Small intestine (tissue), 16 donors: ENCODE measurements at places on chromosomes 13 and 19. TPM values are rescaled to one million over a fixed set of nuclear protein-coding genes. Genes with fewer than 3 reads are reported as not detected.

- H3K27me3 ChIP-seq, result no peaks in the 10 kb centered on the region
- no peaks in the 10 kb centered on the region for H3K36me3 ChIP-seq
- H3K27ac ChIP-seq, result no peak overlapping the region
These were observed 2.2 kb upstream of the EPS15L1 start for GRCh38 chr19:16473875-16474392.

- H3K36me3 ChIP-seq, result no peaks in the 10 kb centered on the region
- no peaks in the 10 kb centered on the region for H3K4me1 ChIP-seq
- H3K27me3 ChIP-seq, result no peaks in the 10 kb centered on the region
- DNase-seq, result peak; percentile 25
These were observed 172.6 kb upstream of the ATXN8OS start for GRCh38 chr13:69935043-69935442.

- H3K36me3 ChIP-seq, result no peaks in the 10 kb centered on the region
- DNase-seq, result no peak
- H3K27me3 ChIP-seq, result no peaks in the 10 kb centered on the region
- H3K4me3 ChIP-seq, result no peak overlapping the region
- no peak overlapping the region for H3K27ac ChIP-seq
- no peaks in the 10 kb centered on the region for H3K4me1 ChIP-seq
These were observed 72.8 kb upstream of the PCDH8 start for GRCh38 chr13:52921194-52921593.

- no peak overlapping the region for H3K4me3 ChIP-seq
- no peak overlapping the region for H3K27ac ChIP-seq
- no peaks in the 10 kb centered on the region for H3K27me3 ChIP-seq
- no peaks in the 10 kb centered on the region for H3K36me3 ChIP-seq
These were observed 17.9 kb downstream of the SLC25A42 start for GRCh38 chr19:19081642-19082151.

DNA sequence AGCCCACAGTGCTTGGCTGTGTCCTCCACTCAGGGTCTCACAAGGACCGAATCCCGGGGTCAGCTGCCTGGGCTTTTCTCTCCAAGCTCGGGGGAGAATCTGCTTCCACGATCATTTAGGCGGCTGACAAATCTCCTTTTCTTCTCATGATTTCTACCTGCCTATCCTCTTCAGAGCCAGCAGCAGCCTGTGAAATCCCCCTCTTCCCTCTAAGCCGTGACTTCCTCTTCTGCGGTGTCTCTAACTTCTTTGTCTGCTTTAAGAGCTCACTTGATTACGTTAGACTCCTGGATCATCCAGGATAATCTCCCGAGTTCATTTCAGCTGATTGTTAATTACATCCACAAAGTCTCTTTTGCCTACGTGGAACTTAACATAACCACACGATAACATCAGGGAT, 22.5 kb upstream of the ZNF845 start:
- no peak for DNase-seq
- H3K4me1 ChIP-seq, result no peaks in the 10 kb centered on the region
- no peak overlapping the region for H3K4me3 ChIP-seq
- H3K27ac ChIP-seq, result no peak overlapping the region

DNA sequence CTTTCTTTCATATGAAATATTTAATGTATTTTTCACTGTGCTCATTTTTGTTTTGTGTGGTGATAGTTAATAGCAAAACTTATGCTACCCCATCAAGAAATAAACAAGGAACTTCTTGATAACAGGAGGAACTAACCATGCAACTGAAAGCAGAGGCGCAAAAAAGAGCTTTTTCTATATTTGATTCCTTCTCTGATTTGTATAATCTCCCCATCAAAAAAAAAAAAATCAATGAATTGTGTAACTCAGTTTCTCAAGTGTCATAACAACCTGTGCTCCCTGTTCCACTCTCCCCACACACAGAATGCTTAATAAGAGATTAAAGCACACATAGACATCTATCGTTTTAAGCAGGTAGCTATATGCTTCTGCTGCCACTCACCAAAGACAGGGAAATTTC, 67.3 kb upstream of the MED4 start:
- no peaks in the 10 kb centered on the region for H3K27me3 ChIP-seq
- DNase-seq, result no peak
- no peaks in the 10 kb centered on the region for H3K36me3 ChIP-seq
- no peaks in the 10 kb centered on the region for H3K4me1 ChIP-seq
- no peak overlapping the region for H3K4me3 ChIP-seq

DNA sequence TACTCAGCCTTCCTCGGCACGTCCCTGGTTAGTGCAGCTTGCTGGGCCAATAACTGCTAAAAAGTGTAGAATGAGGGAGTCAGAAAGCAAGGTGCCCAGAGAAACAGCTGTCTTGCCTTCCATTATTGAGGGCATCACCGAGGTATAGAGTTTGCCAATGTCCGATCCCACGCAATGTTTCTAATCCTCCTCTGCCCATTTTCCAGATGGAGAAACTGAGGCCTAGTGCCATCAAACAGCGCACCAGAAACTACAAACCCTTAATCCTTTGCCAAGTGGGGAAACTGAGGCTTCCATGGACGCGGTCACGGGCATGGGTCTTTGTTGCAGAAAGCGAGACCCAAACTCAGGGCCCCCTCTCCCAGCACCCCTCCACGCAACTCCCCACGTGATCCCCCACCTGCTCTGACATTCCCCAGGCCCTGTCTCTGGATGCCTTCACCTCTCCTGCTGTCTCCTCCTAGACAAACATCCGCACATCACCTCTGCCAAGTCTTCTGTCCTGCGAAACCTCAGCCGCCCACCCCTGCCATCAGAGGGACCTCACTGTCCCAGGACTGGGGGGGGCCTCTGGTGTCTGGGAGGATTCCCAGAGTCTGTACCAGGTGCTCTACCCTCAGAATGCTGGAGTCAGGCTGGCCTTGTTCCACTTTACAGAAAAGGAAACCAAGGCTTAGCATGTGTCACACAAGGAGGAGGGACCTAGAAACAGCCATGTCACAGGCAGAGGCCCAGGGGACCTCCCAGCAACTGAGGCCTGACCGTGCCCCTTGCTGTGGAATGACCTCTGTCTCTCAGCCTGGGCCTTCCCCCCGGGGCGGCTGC, 930 bp upstream of the PDE4C start:
- no peaks in the 10 kb centered on the region for H3K4me1 ChIP-seq
- no peak overlapping the region for H3K27ac ChIP-seq
- no peak for DNase-seq
- no peaks in the 10 kb centered on the region for H3K36me3 ChIP-seq

Gene UPF1
- polyA plus RNA-seq, result 37.6 TPM

Gene ENOX1
- 0.87 TPM for polyA plus RNA-seq

Gene ETV2
- 2.7 TPM for polyA plus RNA-seq
